ENCODE measurements at places on chromosomes 4 and X.

GRCh38 chr4:147487616-147488015 lies 6.7 kb downstream of the EDNRA start:
- DNase-seq: no peak

DNA sequence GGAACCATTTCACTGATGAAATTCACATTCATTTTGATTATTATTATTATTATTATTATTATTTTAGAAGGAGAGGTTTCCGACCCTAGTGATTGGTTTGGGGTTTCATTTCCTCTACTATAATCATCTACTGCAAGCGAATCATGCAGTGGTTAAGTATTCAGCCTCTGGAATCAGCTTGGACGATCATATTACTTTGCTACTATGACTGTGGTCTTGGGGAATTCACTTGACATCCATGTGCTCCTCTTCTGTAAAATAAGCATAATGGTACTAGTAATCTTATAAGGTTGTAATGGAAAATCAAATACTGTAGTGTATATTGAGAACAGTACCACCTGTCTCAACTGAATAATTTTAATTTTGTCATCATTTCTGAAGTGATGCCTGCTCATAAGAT lies 132.1 kb upstream of the SLC4A4 start:
- no peak for DNase-seq

DNA sequence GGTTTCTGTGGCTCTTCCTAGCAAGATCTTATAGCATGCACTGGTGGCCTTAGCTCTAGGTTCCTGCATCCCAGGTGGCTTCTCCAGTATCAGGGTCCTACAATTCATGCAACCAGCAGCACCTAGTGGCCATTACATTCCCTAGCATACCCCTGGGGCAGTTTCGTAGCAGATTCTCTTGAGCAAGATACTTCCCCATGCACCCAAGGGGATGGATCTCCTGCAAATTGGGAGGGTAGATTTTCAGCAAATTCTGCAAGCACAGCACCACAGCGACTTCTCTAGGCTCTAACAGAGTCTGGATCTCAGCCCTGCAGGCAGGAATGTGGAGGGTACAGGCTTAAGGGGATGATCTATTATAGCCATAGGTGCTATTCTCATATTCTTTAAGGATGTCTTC lies 13.1 kb upstream of the SLC9B1 start:
- no peak for DNase-seq

GRCh38 chr4:113711883-113712662 lies 49.5 kb downstream of the CAMK2D start:
- no peak for DNase-seq

DNA sequence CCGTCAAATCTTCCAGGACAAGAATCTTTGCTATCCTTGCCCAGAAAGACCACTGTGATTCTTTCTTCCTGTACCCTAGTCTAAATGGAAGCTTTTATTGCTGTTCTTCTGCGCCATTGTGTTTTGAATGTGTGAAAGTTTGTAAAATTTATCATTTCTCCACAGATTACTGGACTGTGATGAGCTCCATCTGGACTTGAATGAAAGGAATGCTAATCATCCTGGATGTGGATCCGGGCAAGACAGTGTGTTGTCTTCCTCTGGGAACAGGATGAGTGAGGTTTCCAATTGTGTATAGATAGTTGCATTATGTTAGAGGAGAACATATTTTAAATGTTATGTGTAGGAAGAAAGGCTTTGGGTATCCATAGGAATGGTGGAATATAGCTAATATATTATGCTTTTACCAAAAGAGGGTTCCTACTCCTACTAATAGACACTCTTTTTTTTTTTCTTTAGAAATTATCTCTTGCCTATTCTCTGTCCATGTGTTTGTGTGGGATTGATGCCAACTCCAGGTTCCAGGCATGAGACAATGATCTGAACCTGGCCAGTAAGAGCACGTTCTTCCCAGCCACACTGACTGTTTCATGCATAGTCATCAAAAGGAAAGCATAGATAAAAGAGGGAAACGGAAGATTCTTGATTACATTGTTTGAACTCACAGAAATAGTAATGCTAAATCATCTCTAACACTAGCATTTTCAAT lies 803.6 kb upstream of the ADGRL3 start:
- no peak for DNase-seq

GRCh38 chr4:8516996-8517550 lies 63.1 kb upstream of the GPR78 start:
- no peak for DNase-seq

- DNase-seq: no peak
These were observed 173.5 kb upstream of the FMR1 start for GRCh38 chrX:147738265-147738664.

DNA sequence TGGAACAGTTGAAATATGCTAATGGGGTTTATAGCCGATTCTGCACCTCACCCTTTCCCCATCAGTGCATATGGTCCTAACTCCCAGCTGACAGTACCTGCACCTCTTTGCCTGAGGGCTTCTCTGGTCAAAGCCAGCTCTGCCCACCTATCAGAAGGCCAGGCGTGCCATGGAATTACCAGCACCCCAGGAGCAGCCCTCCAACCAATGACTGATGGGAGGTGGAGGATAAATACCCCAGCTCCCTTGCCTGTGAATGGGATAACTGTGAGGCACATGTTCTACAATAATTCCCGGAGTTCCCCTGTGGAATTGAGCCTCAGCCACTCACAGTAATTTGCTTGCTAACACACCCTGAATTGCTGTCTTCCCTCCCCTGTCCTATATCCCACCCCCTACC lies 572.0 kb downstream of the BCOR start:
- DNase-seq: no peak

DNA sequence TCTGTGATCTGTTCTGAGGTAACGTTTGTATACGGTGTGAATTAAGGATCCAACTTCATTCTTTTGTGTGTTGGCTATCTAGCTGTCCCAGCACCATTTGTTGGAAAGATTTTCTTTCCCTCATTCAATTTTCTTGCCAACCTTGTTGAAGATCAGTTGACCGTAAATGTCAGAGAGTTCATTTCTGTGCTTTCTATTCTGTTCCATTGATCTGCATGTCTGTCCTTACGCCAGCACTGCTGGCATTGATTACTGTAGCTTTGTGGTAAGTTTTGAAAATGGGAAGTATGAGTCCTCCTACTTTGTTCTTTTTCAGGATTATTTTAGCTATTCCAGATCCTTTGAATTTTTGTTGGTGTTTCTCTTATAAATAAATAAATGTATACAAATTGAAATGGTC lies 60.8 kb downstream of the MTMR1 start:
- DNase-seq: no peak

DNA sequence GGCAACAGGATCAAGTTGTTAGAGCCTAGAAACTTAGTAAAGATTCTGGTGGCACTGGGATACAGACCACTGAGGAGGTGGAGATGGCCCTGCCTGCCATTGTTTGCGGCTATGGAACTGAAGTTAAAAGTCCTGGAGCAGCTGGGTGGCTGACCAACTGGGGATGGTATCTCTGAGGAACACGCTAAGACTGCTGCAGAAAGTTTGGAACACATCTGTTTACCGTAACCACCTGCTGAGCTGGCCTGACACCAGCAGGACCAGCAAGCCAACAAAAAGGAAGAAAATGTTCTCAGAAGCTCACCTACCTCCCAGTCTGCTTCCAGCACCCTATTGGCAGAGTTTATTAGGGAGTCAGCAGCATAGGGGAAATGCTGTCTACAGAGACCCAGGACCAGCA lies 17.4 kb upstream of the PACRGL start:
- DNase-seq: no peak

DNA sequence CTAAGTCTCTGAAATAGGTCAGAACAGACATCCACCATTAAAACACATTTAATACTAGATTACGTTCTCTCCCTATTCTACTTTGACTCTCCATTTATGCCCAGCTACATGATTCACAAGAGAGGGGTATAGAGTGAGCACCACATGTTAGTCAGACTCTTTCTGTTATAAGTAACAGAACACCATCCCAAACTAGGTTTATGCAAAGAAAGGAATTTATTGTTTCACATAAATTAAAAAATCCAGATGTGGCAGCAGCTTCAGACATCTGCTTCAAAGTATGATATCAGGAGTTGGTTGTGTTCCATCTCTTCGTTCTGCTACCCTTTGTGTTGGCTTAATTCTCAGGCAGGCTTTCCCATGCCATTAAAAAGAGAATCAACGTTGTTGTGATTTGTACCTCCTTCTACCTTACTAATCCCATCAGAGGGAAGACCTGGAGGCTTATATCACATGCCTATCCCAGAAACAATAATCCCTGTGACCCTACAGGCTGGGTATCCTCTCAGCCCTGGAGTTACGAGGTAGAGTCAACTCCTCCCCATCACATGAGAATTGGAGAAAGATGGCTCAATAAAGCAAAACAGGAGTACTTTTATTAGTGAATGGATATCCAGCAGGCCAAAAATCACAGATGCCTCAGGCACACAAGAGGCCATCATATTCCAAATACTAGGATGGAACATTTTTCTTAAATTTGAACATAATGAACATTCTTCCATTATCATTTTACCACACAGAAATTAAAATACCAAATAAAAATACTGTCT lies 163.2 kb downstream of the SLC7A11 start:
- DNase-seq: no peak

GRCh38 chrX:40543661-40544328 lies 37.0 kb upstream of the ATP6AP2 start:
- DNase-seq: peak; percentile 3

- DNase-seq: peak; percentile 56
These were observed 17.2 kb downstream of the RASGEF1B start for GRCh38 chr4:81454499-81454898.

DNA sequence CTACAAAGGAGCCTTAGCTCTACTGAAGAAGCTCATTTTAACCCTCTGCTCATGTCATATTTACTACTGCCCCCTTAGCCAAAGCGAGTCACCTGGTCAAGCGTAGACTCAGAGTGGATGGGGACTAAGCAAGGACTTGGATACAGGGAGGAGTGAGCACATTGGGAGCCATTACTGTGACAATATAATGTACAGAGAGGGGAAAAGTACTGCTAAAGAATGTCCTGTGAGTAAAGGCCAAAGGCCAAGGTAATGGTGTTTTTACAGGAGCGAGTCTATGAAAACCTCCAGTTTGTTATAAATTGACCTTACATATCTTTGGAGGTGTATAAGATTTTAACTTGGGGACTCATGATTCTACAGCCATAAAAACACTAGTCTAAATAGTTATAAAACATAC lies 10.6 kb upstream of the GK start:
- DNase-seq: no peak

DNA sequence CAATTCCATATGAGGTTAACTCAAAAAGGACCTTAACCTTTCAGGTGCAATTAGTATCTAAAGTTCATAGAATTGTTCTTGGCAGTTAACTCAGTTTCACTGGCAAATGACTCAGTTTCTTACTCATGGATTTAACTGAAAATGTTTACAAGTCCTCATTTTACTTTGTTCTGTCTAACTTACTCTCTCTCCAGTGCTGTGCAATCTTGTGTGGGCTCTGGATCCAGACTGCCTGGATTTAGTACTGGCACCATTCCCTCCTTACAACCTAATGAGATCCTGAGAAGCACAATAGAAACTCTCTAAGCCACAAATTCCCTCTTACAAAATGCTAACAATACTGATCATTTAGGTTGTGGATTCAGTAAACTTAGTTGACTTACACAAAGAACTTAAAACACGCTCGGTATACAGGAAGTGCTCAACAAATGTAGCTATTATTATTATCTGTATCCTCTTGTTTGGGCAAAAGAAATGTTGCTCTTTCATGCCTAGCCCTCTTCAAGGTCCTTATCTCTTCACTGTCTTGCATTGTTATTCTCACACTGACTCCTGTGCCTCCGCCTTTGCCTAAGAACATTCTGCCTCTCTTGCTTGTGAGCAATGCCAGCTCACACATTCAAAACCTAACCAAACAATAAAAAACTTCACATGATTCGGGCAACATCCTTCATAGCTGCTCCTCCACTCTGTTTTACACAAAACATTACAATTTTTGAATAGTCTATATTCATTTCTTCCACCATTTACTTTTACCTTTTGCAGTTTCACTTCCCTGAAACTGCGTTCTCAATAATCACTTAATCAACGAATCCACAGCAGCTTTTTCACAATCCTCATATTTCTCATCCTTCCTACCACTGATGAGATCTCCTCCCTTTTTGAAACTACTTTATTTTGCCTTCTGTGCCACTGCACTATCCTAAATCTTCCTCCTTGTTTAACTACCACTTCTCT lies 91.8 kb downstream of the PDE5A start:
- DNase-seq: no peak

DNA sequence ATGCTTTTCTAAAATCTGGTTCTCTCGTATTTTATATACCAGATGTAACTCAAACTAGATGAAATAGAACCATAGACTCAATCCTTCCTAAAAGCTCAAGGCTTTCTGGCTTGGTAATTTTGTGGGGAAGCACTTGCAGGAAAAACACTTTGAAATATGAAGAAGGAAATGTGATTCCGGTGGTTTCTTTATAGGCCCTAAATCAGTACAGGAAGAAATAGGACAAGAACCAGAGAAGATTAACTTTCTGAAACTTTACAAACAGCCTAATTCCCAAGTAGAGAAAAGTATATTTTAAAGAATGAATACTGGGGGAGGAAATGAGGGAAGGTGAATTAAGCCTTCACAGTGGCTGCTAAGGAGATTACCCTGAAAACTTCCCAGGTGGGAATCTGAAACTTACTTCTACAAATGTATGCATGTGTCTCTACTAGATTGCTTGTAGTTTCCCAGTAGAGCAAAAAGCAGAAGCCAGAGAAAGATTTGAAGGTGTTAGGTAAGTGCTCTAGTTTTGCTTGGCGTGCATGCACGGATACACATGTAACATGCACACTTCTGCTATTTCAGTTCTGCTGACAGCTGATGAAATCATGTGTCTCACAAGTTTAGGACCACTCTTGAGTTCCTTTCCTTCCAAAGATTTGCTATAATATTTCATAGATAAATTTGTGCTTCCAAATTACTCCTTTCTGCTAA lies 92.1 kb downstream of the AFF1 start:
- no peak for DNase-seq

DNA sequence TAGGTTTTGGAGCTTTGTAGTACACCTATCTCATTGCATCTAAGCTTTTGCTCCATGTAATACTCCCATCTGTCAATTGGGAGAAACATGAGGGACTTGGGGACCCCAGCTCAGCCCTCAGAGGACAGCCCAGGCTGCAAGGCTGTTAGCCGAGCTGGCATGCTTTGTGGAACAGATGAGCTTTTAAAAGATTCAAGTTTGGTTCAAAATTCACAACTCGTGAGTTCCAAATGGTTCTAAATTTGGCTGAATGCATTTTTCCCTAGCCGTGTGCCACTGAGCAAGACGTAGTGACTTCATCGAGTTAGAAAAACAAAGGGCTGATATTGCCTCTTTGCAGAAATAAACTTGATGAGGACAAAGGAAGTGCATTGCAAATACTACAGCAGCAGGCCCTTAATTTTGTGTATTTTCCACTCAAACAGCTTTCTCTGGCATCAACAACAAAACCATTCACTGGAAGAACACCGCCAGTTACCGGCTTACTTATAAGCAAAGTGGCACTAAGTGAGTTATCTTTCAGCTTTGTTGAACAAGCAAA lies 165.0 kb upstream of the HS3ST1 start:
- no peak for DNase-seq

GRCh38 chr4:73776321-73776729 lies 36.0 kb downstream of the CXCL8 start:
- DNase-seq: no peak

DNA sequence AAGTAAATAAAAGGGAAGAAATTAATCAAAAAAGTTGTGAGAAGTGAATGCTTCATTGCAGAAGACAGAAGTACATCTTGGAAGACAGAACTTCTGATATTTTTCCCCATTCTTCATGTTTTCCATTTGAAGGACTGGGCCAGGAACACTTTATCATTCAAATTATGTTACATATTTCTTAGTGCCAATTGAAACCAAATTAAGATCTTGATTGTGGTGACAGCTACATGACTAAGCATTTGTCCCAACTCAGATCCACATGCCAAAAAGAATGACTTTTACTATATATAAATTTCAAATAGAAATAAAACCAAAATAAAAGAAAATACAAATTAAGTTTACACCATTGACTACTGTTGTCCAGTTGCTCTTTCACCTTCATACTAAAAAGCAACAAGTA lies 14.0 kb upstream of the FGF5 start:
- no peak for DNase-seq

All from stimulated activated effector memory CD8-positive, alpha-beta T cell treated with anti-CD3 and anti-CD28 coated beads, Interleukin-12 subunit alpha, Interleukin-12 subunit beta, amount 100 ng/mL, for 72 hours (primary cell).